Body of pancreas (tissue), 4 donors: ENCODE measurements at places on chromosomes 4 and X. TPM values are rescaled to one million over a fixed set of nuclear protein-coding genes. Genes with fewer than 3 reads are reported as not detected.

- peaks cover 35% of the 10 kb centered on the region for H3K4me1 ChIP-seq
- H3K27ac ChIP-seq: peak overlapping the region; percentile 16
- H3K36me3 ChIP-seq: no peaks in the 10 kb centered on the region
- H3K27me3 ChIP-seq: no peaks in the 10 kb centered on the region
- no peak for DNase-seq
Observed at GRCh38 chr4:16034010-16034748, 49.6 kb downstream of the PROM1 start.

- no peaks in the 10 kb centered on the region for H3K4me1 ChIP-seq
- H3K36me3 ChIP-seq: no peaks in the 10 kb centered on the region
- no peak overlapping the region for H3K27ac ChIP-seq
- no peak for DNase-seq
- H3K27me3 ChIP-seq: no peaks in the 10 kb centered on the region
Observed at GRCh38 chrX:13067773-13068172, 23.4 kb upstream of the FAM9C start.

The DMRTC1B gene
- 3.6 TPM for total RNA-seq

The TEX13A gene
- total RNA-seq: not detected

The PDLIM3 gene
- 22.1 TPM for total RNA-seq

The CCSER1 gene
- total RNA-seq: 13.2 TPM
